ENCODE measurements at places on chromosomes 13 and 19.
A peak's percentile ranks its signal among the peaks of the same experiment; 100 is the strongest.

DNA sequence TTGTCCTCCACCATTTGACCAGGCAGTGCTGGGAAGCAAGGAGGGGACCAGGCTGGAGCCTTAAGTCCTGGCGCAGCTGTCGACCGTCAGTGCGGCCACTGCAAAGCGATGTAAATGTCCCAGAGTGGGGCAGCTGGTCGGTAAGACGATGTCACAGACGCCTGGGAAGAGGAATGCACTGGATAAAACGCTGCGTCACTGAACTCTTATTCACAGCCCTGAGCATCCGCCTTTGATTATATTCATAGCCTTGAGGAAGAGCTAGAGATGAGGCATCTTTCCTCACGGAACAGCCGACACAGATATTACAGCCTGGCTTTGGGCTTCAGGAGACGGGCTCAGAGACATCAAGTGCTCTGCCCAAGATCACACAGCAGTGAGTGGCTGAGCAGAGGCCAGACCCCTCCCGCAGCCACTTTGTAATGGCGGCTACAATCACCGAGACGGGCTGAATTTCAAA, 17.6 kb upstream of the TUBGCP3 start:
- DNase-seq, result no peak

DNA sequence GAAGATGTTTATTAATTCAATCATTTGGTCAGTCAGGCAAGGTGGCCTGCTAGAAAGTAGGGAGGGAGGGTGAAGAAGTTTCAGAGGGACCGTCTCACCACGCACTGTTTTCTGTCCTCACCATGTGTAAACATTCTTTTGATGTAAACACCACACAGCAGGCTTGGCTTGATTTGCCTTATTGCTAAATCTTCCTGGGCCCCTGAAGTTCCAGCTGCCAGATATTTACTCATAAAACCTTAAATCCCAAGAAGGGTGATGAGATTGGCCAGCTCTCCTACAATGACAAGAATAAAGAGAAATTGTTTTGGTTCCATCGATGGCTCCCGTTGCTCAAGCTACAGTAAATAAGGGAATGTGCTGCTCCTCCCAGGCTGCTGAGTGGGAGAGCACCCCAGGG, 198.2 kb upstream of the TMTC4 start:
- no peak for DNase-seq

GRCh38 chr19:15321739-15322138, 10.6 kb downstream of the BRD4 start:
- DNase-seq, result no peak

DNA sequence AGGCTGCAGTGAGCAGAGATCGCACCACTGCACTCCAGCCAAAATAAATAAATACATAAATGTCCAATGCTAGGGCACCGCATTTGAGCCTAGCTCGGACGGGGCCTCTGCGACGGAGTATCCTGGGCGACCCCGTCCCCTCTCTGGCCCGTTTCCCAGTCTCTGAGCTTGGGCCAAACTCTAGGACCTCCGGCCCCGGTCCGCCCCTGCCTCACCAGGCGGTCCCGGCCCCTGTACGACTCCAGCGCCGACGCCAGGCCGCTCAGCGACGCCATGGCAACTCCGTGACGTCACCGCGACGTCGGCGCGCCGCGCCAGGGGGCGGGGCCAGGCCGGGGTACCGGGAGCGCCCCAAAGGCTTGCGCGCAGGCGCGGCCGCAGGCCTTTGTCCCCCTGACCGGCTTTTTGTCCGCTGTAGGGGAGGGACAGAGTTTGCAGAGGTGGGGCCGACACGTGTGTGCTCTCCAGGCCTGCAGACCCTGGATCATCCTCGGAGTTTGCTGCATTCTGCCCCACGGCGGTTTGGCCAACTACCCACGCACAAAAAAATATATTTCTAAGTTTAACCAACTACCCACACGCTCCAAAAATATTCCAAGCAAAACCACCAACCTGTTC, at the start of gene PEX11G:
PEX11G (minus strand) TSS at position 300 of the 618 bp plus-strand sequence; CDS start at position 275, 25 bp downstream.
- peak; percentile 85 for DNase-seq

DNA sequence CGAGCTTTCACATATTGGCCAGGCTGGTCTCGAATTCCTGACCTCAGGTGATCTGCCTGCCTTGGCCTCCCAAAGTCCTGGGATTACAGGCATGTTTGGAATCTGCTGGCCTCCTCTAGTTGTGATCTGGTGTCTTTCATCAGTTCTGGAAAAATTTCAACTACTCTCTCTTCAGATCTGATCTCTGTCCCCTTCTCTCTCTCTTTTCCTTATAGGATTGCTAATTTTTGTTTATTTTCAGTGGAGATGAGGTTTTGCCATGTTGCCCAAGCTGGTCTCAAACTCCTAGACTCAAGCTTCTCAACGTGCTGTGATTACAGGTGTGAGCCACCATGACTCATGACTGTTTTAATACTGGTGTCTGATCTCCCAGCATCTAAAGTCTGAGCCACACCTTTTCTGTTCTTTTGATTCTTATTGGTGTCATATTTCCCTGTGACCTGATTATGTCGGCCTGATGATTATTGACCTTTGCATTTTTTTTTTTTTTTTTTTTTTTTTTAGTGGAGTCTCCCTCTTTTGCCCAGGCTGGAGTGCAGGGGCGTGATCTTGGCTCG, 10.4 kb upstream of the NANOS2 start:
- DNase-seq, result no peak

Data from activated CD8-positive, alpha-beta memory T cell treated with anti-CD3 and anti-CD28 coated beads for 4 hours (primary cell).